ENCODE measurements at places on chromosomes 7 and 10.

DNA sequence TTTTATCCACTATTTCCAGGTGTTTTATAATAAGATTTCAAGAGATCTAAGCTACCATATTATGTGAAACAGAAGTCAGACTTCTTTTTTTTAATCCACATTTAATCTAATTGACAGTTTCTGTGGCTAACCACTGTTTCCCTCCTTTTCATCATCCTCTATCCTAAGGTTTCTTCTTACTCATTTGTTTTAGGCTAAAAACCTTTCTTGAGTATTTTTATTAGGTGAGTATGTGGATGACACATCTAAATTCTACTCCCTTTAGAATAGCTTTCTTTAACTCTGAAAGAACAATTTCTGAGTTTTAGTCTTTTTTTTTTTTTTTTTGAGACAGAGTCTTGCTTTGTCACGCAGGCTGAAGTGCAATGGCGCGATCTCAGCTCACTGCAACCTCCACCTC is 62.7 kb downstream of the NPY start:
- DNase-seq = no peak
- H3K4me1 ChIP-seq = no peaks in the 10 kb centered on the region
- peaks cover 6% of the 10 kb centered on the region for H3K36me3 ChIP-seq
- no peak overlapping the region for H3K27ac ChIP-seq
- H3K27me3 ChIP-seq = peaks cover under 1% of the 10 kb centered on the region
- H3K4me3 ChIP-seq = no peak overlapping the region

- no peak for DNase-seq
- H3K4me1 ChIP-seq = no peaks in the 10 kb centered on the region
- no peak overlapping the region for H3K27ac ChIP-seq
Measured at GRCh38 chr10:34576797-34577196, 238.3 kb downstream of the PARD3 start.

DNA sequence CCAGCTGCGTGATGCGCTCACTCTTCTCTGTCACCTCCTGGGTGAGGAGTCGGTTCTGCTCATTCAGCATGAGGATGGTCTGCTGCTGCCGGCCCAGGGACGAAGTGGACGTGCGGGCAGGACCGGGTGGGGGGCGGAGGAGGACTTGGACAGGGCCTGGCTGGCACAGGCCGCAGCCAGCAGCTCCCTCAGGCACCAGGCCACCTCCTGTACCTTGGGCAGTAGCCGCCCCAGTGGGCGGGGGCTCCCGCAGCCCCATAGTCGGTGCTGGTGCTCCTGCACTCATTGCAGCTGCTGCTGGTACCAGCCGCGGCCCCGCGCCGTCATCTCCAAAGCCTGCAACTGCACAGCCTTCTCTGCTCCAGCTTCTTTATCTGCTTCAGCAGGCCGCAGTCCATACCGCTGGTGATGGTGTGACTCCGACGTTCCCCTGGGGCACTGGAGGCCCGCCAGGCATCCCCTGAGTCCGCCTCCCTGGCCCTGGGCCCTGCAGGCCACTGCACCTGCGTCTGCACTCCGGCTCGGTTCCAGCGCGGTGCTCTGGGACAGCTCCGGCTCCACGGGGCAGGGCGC is 884.9 kb upstream of the ZNF722 start:
- no peak for DNase-seq
- no peak overlapping the region for H3K4me3 ChIP-seq
- H3K27me3 ChIP-seq = no peaks in the 10 kb centered on the region
- H3K4me1 ChIP-seq = no peaks in the 10 kb centered on the region

GRCh38 chr10:71397296-71398212 is 834 bp downstream of the CDH23 start:
- H3K36me3 ChIP-seq = no peaks in the 10 kb centered on the region
- H3K4me1 ChIP-seq = peaks cover 6% of the 10 kb centered on the region
- H3K27me3 ChIP-seq = peaks cover 24% of the 10 kb centered on the region
- H3K27ac ChIP-seq = no peak overlapping the region
- no peak for DNase-seq
- H3K4me3 ChIP-seq = peak overlapping the region; percentile 47

DNA sequence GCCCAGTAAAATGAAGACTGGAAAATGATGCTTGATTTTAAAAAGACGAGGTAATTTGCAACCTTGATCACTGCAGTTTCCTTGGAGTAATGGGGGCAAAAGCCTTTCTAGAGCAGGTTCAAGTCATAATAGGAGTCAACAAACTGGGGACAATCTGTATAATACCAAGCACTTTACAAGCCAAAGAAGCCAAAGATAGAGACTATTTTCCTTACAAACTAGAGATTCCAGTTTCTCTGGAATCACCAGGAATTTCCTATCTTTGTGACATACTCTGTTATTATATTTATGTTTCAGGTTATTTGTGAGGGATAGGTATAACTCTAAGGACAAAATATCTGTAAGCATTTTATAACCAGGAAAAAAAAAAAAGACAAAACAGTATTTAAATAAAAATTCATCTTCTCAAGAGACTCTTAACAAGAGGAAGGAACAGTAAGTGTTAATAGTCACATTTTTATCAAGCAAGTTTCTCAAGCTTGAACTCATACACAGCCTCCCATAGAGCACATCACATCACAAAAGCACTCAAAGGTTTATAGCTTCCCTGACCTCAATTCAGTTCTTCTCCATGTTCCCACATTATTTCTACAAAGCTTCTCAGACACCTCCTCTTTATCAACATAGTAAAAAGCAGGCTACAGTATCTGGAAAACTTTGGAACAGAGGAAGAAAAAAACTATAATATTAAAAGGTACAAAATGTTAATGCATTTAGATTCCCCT is 18.9 kb downstream of the JMJD1C start:
- no peak for DNase-seq
- peaks cover 6% of the 10 kb centered on the region for H3K36me3 ChIP-seq
- H3K4me1 ChIP-seq = peaks cover 26% of the 10 kb centered on the region
- H3K27ac ChIP-seq = no peak overlapping the region
- H3K27me3 ChIP-seq = no peaks in the 10 kb centered on the region
- no peak overlapping the region for H3K4me3 ChIP-seq

GRCh38 chr10:130964771-130965170 is 346.8 kb downstream of the TCERG1L start:
- no peak for DNase-seq
- no peaks in the 10 kb centered on the region for H3K27me3 ChIP-seq
- no peak overlapping the region for H3K27ac ChIP-seq
- no peaks in the 10 kb centered on the region for H3K4me1 ChIP-seq
- H3K4me3 ChIP-seq = no peak overlapping the region

GRCh38 chr7:6482307-6482706 is 34.6 kb upstream of the DAGLB start:
- H3K27ac ChIP-seq = no peak overlapping the region
- peaks cover 26% of the 10 kb centered on the region for H3K4me1 ChIP-seq
- H3K27me3 ChIP-seq = no peaks in the 10 kb centered on the region
- peak overlapping the region; percentile 90 for H3K4me3 ChIP-seq
- peaks cover 5% of the 10 kb centered on the region for H3K36me3 ChIP-seq
- no peak for DNase-seq

- no peaks in the 10 kb centered on the region for H3K4me1 ChIP-seq
- H3K36me3 ChIP-seq = no peaks in the 10 kb centered on the region
- no peak overlapping the region for H3K4me3 ChIP-seq
Measured at GRCh38 chr10:116554628-116555027, 8.9 kb downstream of the PNLIP start.

DNA sequence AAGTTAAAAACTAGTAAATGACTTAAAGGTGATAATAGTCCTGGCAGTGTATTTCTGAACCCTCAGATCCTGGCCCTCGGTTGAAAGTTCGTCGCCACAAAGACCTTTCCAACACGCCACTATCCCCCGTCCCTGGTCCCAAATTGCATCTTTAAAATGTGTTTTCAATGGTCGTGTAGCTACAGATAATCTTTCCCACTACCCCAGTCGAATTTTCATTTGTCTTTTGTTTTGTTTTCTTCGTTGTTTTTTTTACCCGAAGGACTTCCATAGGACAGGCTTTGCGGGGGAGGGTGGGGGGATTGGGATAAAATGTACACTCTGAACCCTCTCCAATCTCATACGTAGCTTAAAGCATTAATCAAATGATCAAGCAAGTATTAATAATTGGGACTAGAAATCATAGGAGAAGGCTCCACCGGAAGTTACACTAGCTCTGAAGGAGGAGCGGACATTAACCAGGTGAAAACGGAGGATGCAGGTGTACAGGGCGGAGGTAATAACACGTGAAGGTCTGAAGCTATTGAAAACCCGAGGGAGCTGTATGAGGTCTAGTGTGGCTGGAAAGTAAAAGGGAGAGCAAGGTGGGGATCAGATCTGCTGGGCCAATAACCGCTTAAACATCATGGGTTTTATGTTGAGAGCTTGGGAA is 32.8 kb upstream of the PHF14 start:
- H3K27ac ChIP-seq = no peak overlapping the region
- no peaks in the 10 kb centered on the region for H3K27me3 ChIP-seq
- H3K4me1 ChIP-seq = peaks cover 7% of the 10 kb centered on the region

- no peak overlapping the region for H3K4me3 ChIP-seq
- peaks cover 2% of the 10 kb centered on the region for H3K27me3 ChIP-seq
- H3K36me3 ChIP-seq = no peaks in the 10 kb centered on the region
- DNase-seq = no peak
Measured at GRCh38 chr7:28738412-28738811, 219.7 kb downstream of the TRIL start.

- no peaks in the 10 kb centered on the region for H3K27me3 ChIP-seq
- H3K4me3 ChIP-seq = no peak overlapping the region
- H3K36me3 ChIP-seq = no peaks in the 10 kb centered on the region
- no peak overlapping the region for H3K27ac ChIP-seq
- no peaks in the 10 kb centered on the region for H3K4me1 ChIP-seq
- no peak for DNase-seq
Measured at GRCh38 chr7:51019191-51019844, 236.6 kb upstream of the GRB10 start.

- H3K27me3 ChIP-seq = peaks cover 14% of the 10 kb centered on the region
- no peaks in the 10 kb centered on the region for H3K36me3 ChIP-seq
- no peak overlapping the region for H3K27ac ChIP-seq
Measured at GRCh38 chr7:73612598-73613269, 11.6 kb downstream of the MLXIPL start.

- H3K27me3 ChIP-seq = no peaks in the 10 kb centered on the region
- no peaks in the 10 kb centered on the region for H3K4me1 ChIP-seq
- H3K4me3 ChIP-seq = no peak overlapping the region
- DNase-seq = no peak
Measured at GRCh38 chr7:154946166-154946565, 56.8 kb downstream of the PAXIP1 start.

GRCh38 chr7:44322631-44323363 is 2.6 kb downstream of the CAMK2B start:
- H3K36me3 ChIP-seq = no peaks in the 10 kb centered on the region
- H3K4me3 ChIP-seq = no peak overlapping the region
- no peak for DNase-seq
- H3K27ac ChIP-seq = no peak overlapping the region

GRCh38 chr10:11934262-11934661 is 108.3 kb downstream of the UPF2 start:
- DNase-seq = no peak
- no peaks in the 10 kb centered on the region for H3K4me1 ChIP-seq
- H3K27me3 ChIP-seq = no peaks in the 10 kb centered on the region
- H3K36me3 ChIP-seq = peaks cover 33% of the 10 kb centered on the region

DNA sequence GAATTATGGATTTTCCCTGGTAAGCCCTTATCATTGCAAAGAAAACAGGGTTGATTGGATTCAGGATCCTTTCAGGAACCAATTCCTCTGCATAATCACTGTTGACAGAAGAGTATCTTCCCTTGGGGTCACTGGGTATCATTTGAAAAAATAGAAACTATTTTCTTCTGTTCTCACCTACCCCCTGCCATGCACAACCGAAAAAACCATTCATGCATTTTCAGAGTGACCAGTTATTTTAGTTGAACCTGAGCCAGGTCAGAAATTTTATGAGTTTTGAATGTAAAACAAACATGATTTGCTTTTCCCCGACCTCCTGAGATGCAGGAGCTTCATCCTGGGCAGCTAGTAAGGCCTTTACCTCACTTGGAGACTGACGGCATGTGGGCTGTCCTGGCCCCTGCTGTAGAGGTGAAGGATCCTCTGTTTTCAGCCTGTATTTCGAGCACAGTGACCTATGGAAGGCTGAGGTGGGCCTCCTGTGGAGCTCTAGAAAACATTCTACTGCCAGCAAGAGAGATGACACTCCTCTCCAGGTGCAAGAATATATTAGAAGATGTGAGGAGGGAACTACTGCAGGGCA is 30.1 kb downstream of the TMEM178B start:
- no peaks in the 10 kb centered on the region for H3K36me3 ChIP-seq
- H3K27me3 ChIP-seq = peaks cover 2% of the 10 kb centered on the region
- no peak for DNase-seq
- no peak overlapping the region for H3K4me3 ChIP-seq

DNA sequence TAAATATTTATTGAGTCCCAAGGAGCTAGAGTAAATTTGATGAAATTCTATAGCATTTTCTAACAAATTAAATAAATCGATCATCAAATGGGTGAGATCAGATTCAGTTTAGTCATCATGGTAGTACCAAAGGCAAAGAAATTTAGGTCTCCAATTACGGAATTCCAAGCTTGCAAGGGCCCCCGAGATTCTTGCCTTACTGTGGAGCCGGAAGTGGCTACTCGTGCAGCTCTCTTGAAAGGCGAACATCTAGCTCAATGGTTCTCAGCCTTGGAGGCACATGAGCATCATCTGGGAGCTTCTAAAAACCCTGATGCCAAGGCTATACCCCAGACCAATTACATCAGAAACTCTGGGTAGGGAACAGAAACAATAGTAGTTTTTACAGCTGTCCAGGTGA is 117.9 kb upstream of the PRR15 start:
- no peaks in the 10 kb centered on the region for H3K4me1 ChIP-seq
- H3K4me3 ChIP-seq = no peak overlapping the region
- H3K27me3 ChIP-seq = no peaks in the 10 kb centered on the region
- DNase-seq = no peak
- H3K36me3 ChIP-seq = no peaks in the 10 kb centered on the region

DNA sequence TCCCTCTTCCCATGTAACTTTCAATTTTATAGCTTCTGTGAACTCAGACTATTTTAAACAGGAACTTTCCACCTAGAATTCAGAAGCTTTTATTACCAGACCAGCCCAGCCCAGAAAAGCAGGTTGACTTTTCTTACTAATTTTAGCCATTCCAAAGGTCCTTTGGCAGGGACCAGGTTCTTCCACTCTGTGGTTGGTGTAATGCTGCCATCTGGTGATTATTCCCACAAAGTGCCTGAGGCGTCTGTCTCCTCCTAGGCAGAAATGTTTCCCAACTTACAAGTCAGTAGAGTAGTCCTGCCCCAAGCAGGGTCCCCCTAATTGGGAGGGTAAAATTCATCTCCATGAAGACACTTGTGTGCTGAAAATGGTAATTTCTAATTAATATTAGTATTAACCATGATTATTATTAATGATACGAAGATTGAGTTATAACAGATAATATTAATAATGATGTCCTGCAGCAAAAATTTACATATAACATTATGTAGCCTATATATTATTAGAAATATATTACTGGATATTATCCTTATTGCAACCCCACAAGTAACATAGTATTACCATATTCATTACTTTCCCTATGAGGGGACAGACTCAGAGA is 53.0 kb upstream of the PPP1R17 start:
- no peaks in the 10 kb centered on the region for H3K4me1 ChIP-seq
- H3K27ac ChIP-seq = no peak overlapping the region
- no peaks in the 10 kb centered on the region for H3K36me3 ChIP-seq
- no peak overlapping the region for H3K4me3 ChIP-seq
- DNase-seq = no peak

- no peak overlapping the region for H3K27ac ChIP-seq
- H3K36me3 ChIP-seq = peaks cover 33% of the 10 kb centered on the region
- DNase-seq = no peak
- peaks cover 3% of the 10 kb centered on the region for H3K4me1 ChIP-seq
- no peak overlapping the region for H3K4me3 ChIP-seq
Measured at GRCh38 chr7:142870566-142871259, 14.8 kb downstream of the TRPV6 start.
